ENCODE measurements at places on chromosomes 4 and X.

GRCh38 chrX:1551959-1552546, 15.1 kb upstream of the P2RY8 start:
- no peak for DNase-seq

- no peak for DNase-seq
Measured at GRCh38 chrX:78514852-78515251, 144.3 kb downstream of the RTL3 start.

DNA sequence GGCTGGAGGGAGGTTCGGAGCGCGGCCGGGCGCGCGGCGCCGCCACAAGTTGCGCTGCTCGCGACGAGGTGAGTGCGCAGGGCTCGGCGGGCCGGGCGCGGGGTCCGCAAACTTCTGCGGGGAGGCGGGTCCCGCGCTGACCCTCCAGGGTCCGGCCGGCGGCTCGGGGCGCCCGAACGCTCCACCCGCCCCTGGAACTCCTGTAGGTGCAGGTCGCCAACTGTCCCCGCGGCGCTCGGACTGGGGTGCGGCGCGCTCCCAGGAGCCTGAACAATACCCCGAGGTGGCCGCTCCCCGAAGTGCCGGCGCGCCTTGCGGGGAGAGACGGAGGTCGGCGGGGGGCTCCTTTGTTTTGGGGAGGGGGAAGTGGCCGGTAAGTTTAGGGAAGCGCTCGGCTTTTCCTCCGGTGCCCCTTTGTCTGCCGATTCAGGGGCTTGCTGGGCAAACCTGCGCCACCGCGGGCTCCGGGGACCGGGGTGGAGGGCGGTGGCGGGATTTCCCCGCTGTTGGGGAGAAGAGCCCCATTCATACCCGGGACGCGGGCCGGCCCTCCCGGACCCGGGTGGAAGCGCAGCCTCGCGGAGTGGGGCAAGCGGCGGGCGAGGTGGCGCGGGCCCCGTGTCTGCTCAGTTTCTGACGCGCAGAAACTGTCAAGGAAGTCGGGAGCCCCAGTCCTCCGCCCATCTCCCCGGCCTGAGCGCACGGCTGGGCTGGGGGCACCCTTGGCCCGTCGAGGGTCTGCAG, 694 bp downstream of the TBL1X start:
- DNase-seq = peak; percentile 8

DNA sequence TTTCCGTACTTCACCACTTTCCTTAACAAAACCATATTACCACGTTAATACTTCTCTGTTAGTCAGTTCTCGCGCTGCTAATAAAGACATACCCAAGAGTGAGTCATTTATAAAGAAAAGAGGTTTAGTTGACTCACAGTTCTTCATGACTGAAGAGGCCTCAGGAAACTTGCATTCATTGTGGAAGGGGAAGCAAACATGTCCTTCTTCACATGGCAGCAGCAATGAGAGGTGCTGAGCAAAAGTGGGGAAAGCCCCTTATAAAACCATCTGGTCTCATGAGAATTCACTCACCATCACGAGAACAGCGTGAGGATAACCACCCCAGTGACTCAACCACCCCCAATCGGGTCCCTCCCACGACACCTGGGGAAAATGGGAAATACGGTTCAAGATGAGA, 289.8 kb upstream of the CLNK start:
- no peak for DNase-seq

DNA sequence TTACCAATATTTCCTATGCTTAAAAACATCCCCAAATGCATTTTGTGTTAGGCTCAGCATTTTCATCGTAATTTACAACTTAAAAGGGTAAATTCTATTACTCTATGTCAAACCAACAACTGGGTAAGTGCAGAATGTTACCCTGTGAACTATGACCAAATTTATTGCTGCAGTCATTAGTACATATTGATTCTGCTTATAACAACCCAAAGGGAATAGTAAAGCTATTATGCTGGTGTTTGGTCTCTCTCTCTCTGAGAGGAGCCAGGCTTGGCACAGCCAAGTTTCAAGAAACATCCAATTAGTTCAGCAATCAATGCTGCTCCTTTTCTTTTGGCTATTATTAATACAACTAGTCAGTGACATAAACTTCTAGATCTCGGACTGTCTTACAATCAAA, 747.7 kb downstream of the CENPC start:
- no peak for DNase-seq

DNA sequence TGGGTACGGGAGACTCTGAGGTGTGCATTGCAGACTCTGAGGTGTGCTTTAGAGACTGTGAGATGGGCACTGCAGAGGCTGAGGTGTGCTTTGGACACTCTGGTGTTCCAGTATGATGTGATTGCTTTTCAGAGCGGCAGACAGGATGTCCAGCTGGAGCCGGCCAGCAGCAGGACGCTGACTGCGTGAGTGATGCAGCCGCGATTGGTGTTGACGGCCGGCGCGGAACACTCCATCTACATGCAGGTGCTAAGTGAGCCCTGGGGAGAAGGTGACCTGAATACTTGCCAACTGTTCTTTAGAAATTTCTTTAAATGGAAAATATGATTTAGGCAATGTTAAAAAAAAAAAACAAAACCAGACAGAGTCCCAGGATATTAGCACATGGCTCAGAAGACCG, 103.1 kb upstream of the PPP2R3B start:
- DNase-seq = no peak
